Stimulated activated CD4-positive, alpha-beta T cell treated with anti-CD3 and anti-CD28 coated beads, TNF-alpha, amount 100 ng/mL, for 24 hours (primary cell): ENCODE measurements at places on chromosomes 11 and 22.

GRCh38 chr22:30694640-30695350 is at the start of gene OSBP2:
Gene OSBP2, plus strand, starts transcription at chr22:30694874. Its CDS starts 36 bp downstream, at chr22:30694910.
- no peak for DNase-seq

GRCh38 chr11:117468888-117469287 is 141.2 kb downstream of the CEP164 start:
- DNase-seq = no peak

DNA sequence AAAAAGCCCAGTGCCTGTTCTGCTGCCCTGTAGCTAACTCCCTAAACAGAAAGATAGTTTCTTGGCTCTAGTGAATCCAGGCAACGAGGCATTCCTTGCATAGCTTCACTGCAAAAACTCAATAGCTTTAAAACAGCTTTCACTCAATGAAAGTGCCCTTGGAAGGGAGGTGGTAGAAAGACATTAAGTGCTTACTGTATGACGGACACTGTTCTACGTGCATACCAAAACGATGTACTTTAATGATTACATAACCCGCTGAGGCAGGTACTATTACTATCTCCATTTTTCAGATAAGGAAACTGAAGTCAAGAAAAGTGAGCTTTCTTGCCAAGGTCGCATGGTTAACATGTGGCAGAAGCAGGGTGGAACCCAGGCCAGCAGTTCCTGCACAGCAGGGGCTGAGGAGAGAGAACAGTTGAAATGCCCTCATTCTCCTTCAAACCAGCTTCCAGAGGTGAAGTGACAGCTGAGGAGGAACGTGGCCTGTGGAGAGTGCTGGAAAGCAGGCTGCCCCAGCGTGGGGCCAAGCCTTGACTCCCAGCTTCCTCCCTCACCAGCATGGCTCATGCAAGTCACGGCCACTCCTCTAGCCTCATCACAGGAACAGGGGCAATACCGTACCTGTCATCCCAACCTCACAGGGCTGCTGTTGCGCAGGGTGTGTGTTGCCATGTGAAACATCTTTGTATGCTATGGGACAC is 227.5 kb upstream of the NARS2 start:
- no peak for DNase-seq

- no peak for DNase-seq
Measured at GRCh38 chr11:2791139-2791520, 91.3 kb upstream of the KCNQ1OT1 start.

DNA sequence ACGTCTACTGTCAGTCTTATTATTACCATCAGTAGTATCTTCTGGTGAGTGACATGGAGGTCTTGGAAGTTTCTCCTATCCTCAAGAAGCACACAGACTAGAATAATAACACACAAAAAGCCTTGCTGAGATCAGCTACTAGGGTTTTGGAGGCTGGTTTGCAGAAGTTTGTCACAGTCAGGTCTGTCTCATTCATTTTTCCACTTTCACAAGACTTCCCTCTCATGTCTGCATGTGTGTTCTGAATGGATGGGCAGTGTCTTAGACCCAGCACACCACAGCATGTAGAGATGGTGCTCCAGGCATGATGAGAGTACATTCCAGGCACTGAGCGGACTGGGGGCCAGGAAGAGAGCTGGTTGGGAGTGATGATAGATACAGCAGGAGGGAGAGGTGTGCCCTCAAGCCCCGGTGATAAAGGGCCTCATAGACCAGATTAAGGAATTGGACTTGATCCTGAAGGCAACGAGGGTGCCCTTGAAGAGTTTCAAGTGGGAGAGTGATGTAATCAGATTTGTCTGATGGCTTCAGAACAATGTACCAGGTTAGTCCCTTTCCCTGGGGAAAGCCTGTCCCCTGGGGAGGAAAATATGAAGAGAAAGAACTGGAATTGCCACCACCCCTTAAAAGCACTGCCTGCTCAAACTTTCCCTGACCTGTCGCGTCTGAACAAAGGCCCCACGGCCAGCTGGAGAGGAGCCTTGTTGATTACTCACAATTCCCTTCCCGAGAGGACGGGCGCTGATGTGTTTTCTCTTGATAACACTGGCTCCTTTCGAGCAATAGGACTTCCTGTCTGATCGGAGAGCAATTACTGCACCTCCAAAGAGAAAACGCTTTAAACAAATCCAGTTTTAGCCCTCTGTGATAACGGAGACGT is 45.1 kb upstream of the LMO2 start:
- no peak for DNase-seq

- no peak for DNase-seq
Measured at GRCh38 chr11:75323609-75324008, 27.9 kb downstream of the ARRB1 start.

DNA sequence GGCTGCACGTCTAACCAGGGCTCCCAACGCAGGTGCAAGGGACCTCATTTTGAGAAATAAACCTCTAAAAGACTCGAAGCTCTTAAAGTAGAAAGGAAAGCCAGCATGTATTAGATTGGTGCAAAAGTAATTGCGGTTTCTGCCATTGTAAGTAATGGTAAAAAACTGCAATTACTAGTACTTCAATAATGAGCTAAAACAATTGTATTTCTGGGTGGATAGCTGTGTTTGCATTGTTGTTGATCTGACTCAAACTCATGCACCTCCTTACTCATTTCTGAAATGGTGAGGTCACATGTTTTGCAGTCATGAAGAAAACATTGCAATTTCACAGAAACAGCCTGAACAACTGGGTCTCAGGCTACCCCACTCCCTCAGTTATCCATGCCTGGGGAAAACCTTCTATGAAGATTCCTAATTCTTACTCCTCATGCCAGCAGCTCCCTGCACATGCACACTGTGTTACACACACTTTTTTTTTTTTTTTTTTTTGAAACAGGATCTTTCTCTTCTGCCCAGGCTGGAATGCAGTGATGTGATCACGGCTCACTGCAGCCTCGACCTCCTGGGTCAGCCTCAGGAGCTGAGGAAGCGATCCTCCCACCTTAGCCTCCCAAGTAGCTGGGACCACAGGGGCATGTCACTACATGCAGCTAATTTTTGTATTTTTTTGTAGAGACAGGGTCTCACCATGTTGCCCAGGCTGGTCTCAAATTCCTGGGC is 24.6 kb downstream of the VWCE start:
- no peak for DNase-seq

DNA sequence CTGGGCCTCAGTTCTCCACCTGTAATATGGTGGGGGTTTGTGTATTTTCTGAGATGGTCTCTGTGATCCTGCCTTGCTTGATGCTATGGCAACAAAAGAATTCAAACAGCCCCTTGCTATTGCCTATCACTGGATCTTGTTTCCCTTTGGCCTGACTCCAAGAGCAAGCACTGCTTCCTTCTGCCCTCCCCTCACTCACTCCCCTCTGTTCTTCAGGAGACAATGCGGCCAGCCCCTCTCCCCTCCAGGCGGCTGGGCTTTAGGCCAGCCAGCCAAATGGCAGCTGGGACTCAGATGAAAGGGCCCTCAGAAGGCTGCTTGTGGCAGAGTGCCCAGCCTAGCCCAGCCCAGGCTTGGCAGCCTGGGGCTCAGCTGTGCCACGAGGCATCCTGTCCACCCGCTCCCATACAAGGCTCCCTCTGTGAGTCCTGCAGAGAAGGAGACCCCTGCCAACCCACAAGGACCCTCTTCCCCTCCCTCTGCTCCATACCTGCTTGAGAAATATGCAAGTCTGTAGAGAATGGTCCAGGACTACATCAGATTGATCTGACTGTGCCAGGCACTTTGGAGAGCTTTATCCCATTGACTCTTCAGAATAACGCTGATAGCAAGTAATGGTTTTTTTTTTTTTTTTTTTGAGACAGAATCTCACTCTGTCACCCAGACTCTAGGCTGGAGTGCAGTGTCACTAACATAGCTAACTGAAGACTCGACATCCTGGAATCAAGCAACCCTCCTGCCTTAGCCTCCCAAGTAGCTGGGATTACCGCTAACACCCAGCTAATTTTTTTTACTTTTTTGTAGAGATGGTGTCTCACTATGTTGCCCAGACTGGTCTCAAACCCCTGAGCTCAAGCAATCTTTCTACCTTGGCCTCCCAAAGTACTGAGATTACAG is 7.6 kb upstream of the KCTD14 start:
- DNase-seq = no peak

DNA sequence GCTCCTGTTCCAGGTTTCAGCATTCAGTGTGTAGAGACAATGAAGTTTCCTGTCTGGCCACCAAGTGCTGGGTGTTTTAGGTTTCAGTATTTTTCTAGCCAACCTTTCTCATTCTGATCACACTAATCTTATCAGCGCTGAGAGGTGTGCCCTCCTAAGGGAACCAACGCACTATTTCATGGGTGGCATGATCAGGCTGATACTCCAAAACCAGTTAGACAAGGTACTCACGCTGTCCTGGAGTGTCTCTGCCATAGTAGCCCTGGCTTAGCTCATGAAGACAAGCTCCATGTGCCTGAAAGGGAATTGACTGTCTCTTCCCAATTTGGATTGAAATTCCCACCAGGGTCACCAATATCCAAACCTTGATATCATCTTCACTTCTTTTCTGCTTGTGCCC is 8.0 kb upstream of the RAB38 start:
- DNase-seq = no peak

DNA sequence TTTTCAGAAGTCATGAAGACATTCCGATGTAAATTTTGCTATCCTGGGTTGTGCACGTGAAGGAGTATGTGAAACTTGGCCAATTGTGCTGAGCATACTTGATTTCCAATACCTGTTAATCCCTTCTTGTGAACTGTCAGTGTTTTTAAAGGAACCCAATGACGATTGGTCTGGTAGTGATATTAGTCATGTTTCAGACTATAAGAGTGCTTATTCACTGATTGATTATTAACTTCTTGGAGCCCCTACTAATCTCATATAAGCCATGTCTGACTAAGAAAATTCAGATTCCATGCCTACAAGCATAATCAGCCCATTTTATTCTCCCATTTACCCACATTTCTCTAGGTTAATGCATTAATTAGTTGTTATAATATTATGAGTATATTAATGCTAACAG is 330.8 kb upstream of the MTNR1B start:
- no peak for DNase-seq

DNA sequence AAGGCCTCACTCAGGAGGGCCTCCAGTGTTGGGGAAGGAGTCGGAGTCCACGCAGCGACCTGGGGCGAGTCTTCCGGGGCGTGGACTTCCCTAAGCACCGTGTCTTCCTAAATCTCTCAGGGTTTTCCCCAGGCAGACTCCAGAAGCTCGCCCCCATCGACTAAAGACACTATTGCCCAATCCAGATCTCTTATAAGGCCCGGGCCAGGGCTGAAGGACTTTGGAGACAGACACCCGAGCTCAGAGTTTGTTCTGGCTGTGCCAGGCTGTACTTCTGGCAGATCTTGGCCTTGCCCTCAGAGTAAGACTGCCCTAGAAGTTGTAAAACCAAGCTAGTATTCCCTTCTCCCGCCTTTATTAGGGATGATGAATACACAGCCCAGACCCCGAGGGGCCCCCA is 191.4 kb downstream of the BUD13 start:
- DNase-seq = no peak

DNA sequence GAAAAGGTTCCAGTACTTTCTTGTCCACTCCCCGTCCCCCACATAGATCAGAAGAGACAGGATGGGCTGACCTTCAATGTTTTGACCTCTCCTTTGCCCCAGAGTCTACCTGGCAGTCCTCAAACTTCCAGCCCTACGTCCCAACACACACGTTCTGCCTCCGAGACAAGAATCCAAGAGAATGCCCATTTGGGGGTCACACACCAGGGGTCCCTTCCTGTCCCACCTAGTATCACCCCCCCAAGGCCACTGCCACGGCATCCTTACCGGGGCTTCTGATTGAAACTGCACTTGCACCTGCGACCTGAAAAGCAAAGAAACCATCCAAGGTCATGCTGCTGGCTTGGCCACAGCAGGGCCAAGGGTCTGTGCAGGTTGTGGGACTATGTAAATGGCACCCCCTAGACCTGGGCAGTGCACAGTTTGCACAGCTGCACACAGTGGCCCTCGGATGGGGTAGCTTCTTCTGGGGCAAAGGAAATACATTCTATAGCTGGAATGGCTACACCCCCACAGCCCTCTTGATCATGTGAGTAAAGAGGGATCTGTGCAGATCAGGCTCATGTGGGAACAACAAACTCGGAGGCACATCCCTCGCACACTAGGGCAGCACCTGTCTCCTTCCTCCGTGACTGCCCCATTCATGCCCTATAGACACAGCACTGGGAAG is 16.5 kb upstream of the FXYD2 start:
- DNase-seq = no peak

- no peak for DNase-seq
Measured at GRCh38 chr11:130473795-130474377, 25.4 kb downstream of the ADAMTS15 start.

DNA sequence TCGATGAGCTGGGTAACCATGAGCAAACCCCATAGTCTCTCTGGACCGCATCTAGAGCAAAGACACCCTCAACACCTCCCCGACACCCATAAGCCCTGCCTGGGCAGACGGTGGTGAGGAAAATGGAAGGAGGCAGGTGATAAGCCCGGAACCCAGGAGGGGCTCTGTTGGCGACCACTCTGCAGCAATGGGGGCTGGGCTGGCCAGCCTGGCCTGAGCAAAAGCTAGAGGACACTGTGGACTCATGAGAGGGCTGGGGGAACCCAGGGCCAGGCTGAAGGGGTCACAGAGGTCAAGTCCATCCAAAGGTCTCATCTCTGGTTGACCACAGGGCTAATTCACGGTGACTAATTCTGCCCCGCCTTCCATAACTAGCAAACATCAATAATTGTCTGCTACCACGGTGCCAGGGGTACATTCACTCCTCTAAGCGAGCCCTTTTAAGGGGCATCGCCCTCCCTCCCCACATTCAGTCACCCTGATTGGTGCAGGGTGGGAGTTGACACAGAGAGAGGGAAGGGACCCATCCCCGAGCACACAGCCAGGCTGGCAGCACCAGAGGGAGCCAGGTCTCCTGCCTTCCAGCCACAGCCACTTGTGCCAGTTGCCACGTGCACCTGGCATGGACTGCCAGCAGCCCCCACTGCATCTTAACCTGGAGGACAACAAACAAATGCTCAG is 4.0 kb downstream of the PYGM start:
- no peak for DNase-seq

DNA sequence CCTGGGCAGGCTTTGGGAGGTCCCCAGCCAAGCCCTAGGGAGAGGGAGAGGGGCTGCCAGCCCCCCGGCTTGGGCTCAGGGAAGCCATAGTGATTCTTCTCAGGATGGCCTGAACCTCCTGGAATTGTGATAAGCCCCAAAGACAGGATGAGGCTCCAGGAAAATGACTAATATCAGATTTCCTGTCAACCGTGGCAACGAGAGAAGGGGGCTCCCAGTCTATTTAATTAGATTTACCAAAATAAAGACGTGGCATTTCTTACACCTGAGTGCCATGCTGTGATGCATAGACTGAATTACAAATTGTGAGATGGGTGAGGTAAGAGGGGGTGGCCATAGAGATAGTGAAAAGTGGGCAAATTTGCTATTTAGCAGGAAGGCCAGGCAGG is 20.4 kb downstream of the SERPINH1 start:
- no peak for DNase-seq

GRCh38 chr11:22407267-22407666 is 69.1 kb downstream of the SLC17A6 start:
- DNase-seq = no peak

- no peak for DNase-seq
Measured at GRCh38 chr11:10594407-10594806, 25.9 kb upstream of the LYVE1 start.
